ENCODE measurements at places on chromosomes 1 and 21.

DNA sequence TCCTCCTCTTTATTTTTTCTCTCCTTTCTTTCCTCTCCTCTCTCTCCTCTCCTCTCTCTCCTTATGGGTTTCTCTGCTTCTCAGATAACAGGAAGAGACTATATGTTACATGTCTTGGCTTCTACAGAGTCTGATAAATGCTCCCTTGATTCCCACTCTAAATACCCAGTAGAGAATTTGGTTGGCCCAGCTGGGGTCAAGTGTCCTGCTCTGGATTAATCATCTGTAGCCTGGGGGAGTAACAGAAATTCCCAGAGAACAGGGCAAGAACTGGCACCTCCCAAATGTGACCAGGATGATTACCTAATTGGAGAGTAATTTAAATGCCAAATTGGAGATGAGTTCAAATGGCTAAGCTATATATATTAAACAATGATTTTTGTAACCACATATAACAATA lies 146.1 kb upstream of the LMO4 start:
- DNase-seq: no peak

DNA sequence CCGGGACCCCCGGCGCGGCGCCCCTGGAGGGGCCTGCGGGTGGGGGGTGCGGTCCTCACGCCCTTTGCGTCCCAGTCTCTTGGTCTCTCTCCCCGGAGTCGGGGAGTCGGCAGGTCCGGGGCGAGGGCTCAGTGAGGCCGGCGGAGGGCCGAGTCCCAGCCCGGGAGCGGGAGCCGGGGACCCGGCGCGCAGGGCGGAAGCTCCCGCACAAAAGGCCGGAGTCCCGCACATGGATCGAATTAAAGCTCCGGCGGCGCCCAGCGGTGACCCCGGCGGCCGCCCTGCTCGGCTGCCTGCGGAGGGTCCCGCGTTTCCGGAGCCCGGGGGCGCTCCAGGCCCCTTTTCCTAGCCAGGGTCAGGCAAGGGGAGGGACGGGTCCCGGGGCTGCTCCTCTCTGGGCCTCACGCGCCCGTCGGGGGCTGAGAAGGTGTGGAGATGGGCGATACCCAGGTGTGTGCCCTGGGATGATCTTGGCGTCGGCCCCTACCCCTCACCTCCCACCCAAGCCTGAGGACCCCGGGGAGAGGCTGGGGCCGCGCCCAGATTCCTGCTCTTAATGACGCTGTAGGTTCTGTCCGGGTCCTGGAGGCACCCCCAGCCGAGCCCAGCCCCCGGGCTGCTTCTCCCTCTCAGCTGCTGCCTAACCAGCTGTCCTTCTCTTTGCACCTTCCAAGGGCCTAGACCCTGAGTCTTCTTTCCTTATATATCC lies 512 bp downstream of the FBLIM1 start:
- no peak for DNase-seq

GRCh38 chr1:163697137-163697536 lies 375.4 kb downstream of the NUF2 start:
- DNase-seq: no peak

DNA sequence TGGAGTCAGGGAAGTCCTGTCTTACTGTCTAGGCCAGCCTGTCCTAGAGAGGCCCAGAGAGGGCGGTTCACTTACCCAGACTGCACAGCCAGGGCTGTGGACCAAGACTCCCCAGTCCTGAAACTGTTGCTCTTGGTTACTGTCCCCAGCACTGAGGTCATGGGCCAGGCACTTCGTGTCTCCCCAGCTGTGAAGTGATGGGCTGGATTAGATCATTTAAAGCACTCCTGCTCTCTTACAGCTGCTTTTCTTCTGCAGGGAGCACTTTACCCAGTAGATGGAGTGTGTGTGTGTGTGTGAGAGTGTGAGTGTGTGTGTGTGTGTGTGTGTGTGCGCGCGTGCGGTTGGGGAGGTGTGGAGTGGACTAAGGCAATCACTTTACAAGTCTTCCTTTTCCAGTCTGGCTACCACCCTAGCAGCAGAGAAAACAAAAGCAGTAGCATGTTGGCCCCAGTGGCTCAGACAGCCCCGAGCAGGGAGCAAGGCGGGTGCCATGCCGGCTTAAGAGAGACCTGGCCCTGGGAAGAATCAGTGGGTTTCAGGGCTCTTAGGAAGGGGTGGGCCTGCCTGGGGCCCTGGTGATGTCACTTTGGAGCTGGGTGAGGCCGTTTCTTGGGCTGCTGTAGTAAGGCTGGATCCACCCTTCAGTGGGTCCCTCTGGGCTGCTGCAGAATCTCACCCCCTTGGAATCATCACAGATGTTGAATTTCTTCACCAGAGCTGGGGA lies 2.4 kb downstream of the SPSB1 start:
- DNase-seq: no peak

GRCh38 chr1:1562556-1563195 lies 12.0 kb downstream of the SSU72 start:
- DNase-seq: no peak

GRCh38 chr21:38839328-38840286 lies 33.9 kb downstream of the ETS2 start:
- no peak for DNase-seq

DNA sequence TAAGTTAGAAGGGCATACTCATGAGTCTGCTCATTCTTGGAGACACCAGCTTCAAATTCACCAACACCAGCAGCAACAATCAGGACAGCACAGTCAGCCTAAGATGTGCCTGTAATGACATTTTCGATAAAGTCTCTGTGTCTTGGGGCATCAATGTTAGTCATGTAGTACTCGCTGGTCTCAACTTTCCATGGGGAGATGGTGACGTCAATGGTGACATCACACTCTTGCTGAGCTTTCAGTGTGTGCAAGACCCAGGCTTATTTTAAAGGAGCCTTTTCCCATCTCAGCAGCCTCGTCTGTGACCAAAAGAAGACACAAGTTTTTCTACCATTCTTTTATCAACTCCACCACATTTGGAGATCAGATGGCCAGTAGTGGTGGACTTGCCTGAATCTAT lies 75.5 kb downstream of the SERINC2 start:
- no peak for DNase-seq

DNA sequence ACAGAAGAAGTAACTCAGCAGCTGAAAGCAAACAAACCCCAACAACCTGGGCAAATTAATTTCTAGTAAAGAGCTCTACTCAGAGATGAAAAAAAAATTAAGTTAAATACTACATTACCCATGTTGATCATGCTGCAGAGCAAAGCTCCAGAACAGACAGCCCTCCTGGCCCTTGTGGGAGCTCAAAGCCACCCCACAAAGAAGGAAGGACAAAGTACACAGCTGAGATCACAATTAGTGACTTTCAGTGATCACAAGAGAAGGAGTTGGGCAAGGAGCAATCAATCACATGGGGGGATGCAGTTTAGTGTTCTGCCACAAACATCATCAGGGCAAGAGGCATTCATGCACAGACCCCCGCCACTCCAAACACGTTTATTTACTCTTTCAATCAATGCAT lies 114.2 kb downstream of the DAB1 start:
- no peak for DNase-seq

GRCh38 chr1:6971048-6971447 lies 185.8 kb downstream of the CAMTA1 start:
- DNase-seq: no peak

GRCh38 chr1:53140451-53140850 lies 2.0 kb downstream of the SLC1A7 start:
- no peak for DNase-seq

GRCh38 chr1:239989990-239990389 lies 101.7 kb upstream of the FMN2 start:
- DNase-seq: no peak

DNA sequence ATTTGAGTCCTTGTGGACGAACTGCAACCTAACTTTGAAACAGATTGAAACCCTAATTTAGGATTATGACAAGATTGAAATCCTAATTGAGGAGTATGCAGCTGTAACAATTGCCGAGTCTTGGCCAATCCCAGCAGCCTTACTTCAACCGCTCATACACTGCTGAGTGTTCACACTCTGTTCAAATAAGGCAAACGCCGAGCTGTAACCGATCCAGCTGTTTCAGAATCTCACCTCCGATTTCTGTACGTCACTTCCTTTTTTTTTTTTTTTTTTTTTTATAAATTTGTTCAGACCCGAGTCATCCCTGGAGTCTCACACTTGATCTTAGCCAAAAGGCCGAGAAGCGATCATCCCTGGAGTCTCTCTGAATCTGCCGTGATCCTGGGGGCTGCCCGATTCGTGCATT lies 22.3 kb upstream of the ATP5PO start:
- no peak for DNase-seq

- no peak for DNase-seq
Measured at GRCh38 chr1:84089867-84090266, 54.2 kb upstream of the PRKACB start.

- no peak for DNase-seq
Measured at GRCh38 chr1:235556807-235557206, 52.6 kb upstream of the B3GALNT2 start.

DNA sequence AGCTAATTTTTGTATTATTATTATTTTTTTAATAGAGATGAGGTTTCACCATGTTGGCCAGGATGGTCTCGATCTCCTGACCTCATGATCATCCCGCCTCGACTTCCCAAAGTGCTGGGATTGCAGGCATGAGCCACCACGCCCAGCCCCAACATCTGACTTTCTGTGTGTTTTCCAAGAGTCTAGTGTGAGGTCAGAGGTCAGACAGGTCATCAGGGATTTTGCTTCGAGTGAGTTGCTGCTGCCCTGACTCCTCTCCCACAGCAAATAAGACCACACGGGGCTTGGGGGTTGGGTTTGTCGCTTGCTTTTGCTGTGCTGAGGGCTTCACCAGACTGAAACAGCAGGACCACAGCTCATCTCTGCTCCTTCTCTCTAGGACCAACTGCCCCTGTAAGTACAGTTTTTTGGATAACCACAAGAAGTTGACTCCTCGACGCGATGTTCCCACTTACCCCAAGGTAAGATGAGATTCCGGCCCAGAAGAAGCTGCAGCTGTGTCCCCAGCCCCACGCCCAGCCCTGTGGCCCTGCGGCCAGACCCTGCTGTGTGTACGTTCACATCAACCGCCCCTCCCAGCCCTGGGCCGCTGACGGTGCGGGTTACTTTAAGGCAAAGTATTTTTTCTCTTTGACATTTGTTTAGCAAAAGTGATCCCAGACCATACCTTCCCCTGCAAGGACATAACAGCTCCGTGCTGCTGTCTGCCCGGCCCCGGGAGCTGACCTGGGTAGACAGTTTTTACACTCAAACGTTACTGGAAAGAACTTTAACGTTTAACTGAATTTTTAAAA lies 97.5 kb downstream of the PDE9A start:
- no peak for DNase-seq

DNA sequence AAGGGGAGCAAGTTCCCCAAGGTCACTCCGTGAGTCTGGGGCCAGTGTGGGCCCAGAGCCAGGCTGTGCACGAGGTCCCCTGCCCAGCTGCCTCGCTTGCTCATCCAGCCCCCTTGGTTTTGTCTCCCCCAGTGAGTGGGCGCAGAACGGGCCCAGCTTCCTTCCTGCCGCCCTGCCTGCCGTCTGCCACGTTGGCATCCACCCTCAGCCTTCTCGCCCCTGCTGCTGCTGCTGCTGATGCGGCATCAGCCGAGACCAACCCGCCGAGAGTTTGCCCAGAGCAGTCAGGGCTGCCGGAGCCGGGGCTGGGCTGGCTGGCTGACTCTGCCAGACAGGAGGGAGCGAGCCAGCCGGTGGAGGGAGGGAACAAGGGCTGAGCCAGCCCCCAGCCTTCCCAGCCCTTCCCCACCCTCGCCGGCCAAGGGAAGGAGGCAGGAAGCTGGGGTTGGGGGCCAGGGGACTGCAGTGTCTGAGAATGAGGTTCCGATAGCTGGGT lies 31.4 kb upstream of the WASF2 start:
- no peak for DNase-seq

- no peak for DNase-seq
Measured at GRCh38 chr1:70034403-70034802, 171.0 kb downstream of the LRRC40 start.

DNA sequence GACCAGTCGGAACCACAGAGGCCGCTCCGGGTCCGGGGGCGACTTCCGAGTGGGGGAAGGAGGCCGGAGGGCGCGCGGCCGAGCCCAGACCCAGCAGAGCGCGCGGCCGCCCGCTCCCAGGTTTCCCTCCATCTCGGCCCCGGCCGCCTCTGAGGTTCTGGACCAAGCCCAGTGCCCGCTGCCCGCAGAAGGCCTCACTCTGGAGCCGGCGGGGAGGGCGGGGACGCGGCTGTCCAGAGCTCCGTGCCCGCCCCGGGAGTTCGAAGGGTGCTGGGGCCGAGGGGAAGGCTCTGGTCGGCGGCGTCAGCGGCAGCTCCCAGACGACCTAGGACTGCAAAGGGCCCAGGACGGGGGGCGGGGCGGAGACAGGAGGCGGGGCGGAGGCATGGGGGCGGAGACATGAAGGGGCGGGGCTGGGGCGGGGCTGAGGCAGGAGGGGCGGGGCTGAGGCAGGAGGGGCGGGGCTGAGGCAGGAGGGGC lies 48.0 kb upstream of the SLC19A1 start:
- DNase-seq: peak; percentile 25

GRCh38 chr1:3521426-3521825 lies 67.0 kb downstream of the ARHGEF16 start:
- DNase-seq: no peak

DNA sequence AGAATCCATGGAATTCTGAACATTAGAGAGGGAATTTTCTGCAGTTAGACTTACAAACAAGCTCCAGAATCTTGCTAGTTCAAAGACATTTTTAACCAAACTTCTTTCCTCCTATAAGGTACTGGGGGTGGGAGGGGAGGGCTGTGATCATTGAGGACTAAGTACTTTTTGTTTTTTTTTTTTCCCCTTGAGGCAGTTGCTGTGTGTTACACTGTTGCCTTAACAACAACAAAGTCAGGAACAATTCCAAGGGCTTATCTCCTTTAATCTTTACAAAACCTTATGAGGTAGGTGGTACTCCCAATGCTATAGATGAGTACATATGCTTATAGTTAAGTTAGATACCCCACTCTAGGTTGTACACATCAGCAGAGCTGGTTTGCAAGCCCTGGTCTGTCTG lies 62.9 kb downstream of the PPP1R12B start:
- DNase-seq: no peak

- DNase-seq: no peak
Measured at GRCh38 chr1:165824269-165824643, 3.2 kb upstream of the UCK2 start.

GRCh38 chr1:960363-961131 lies at the start of gene KLHL17:
KLHL17 (plus strand) TSS chr1:960584; CDS start chr1:960694, 110 bp downstream.
- DNase-seq: peak; percentile 76

DNA sequence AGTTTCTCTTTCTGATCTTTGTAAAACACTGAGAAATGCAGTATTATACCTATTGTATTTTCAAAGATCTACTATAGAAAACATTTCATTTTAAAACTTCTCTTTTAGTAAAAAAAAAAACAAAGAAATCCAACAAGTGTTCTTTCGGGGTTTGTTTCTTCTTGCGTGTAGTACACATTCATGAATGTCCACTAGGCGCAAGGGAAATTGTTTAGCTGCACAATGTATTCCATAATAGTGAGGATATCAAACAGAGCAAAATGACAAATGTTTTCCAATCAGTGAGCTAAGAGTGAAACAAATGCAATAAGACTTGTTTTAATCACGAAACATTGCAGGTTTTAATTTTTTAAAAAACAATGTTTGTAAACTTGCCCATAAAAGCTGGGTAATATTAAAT lies 68.6 kb downstream of the LHX8 start:
- no peak for DNase-seq

GRCh38 chr1:30353637-30354036 lies 369.7 kb downstream of the MATN1 start:
- DNase-seq: no peak

All from memory B cell (primary cell).